Ascending aorta (tissue), 2 donors: ENCODE measurements at places on chromosomes 5 and 9.

- no peak overlapping the region for H3K4me3 ChIP-seq
- no peak overlapping the region for H3K27ac ChIP-seq
- H3K36me3 ChIP-seq: no peaks in the 10 kb centered on the region
- H3K27me3 ChIP-seq: no peaks in the 10 kb centered on the region
- no peaks in the 10 kb centered on the region for H3K4me1 ChIP-seq
Measured at GRCh38 chr9:2916382-2916985, 72.6 kb upstream of the PUM3 start.

GRCh38 chr9:126624912-126625311, 11.2 kb downstream of the LMX1B start:
- peaks cover 23% of the 10 kb centered on the region for H3K27me3 ChIP-seq
- H3K27ac ChIP-seq: no peak overlapping the region
- no peaks in the 10 kb centered on the region for H3K36me3 ChIP-seq
- no peak for DNase-seq
- no peak overlapping the region for H3K4me3 ChIP-seq
- H3K4me1 ChIP-seq: peaks cover 3% of the 10 kb centered on the region

DNA sequence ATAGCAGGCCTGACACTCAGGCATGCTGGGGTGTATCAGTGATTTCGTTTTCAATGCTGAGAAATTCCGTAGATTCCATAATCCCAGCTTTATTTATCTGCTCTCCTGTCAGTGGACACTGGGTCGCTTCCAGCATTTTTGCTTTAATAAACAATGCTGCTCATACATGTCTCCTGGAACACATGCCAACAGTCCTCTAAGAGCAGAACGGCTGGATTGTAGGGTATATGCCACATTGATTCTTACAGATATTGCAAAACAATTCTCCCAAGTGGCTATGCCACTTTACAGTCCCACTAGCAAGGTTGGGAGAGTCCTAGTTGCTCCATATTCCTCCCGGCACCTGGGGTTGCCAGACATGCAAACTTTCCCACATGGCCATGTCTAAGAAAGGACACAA, 81.9 kb downstream of the RAPGEF1 start:
- DNase-seq: no peak
- no peak overlapping the region for H3K4me3 ChIP-seq
- H3K27me3 ChIP-seq: no peaks in the 10 kb centered on the region
- H3K4me1 ChIP-seq: no peaks in the 10 kb centered on the region
- H3K36me3 ChIP-seq: no peaks in the 10 kb centered on the region
- peak overlapping the region; percentile 51 for H3K27ac ChIP-seq

DNA sequence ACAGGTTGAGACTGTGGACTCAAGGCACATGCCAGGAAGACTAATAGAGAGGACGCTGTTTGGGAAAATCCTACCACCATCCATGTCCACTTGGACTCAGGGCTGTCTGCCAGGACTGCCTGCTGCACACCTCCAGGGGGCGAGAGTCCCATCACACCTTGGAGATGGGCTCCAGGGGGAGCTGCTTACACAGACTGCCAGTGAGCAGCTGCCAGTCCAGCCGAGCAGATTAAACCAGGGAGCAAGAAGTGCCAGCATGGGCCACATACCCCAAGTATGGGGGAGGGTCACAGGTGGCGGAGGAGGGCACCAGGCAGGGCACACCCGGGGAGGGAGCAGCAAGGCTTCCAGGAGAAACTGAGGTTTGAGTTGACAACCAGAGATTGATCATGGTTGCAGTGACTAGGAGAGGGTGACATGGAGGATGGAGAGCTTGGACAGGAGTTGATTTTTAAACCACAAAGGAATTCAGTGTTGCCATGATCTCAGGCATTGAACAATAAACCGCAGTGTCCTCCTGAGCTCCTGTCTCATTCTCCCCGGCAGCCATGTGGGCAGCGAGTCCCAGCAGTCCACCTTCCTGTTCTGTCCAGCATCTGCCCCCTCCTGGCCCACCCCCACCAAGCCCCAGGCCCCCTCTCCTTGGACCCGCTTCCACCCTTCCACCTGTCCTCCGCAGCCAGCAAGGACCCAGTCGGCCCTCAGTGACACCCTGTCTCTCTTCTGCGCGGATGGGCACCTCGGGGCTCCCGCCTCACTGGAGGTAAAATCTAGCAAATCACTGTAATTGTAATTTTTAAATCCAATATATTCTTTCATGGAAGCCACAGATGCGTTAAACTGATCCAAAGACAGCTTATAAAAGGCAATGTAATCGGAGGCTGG, 3.1 kb upstream of the VAV2 start:
- no peak overlapping the region for H3K4me3 ChIP-seq
- no peaks in the 10 kb centered on the region for H3K27me3 ChIP-seq
- DNase-seq: no peak
- H3K27ac ChIP-seq: no peak overlapping the region

- no peaks in the 10 kb centered on the region for H3K27me3 ChIP-seq
- peaks cover 33% of the 10 kb centered on the region for H3K36me3 ChIP-seq
- no peaks in the 10 kb centered on the region for H3K4me1 ChIP-seq
- DNase-seq: no peak
- H3K27ac ChIP-seq: no peak overlapping the region
Measured at GRCh38 chr9:97487107-97487506, 14.4 kb upstream of the TMOD1 start.

- no peak for DNase-seq
- no peak overlapping the region for H3K27ac ChIP-seq
- H3K4me3 ChIP-seq: no peak overlapping the region
- H3K4me1 ChIP-seq: no peaks in the 10 kb centered on the region
Measured at GRCh38 chr9:125258832-125259534, 2.6 kb upstream of the GAPVD1 start.
